ENCODE measurements at places on chromosomes 2 and 18. TPM values are rescaled to one million over a fixed set of nuclear protein-coding genes. Genes with fewer than 3 reads are reported as not detected.

Gene WDR7
- 18.7 TPM for total RNA-seq

Gene VWC2L
- total RNA-seq, result not detected

Gene ZBTB7C
- not detected for total RNA-seq

Gene RFTN2
- total RNA-seq, result 5.9 TPM

Gene TPRKB
- total RNA-seq, result 46.5 TPM

Gene NEU4
- not detected for total RNA-seq

Gene ANKRD62
- total RNA-seq, result not detected

Gene PGAP1
- total RNA-seq, result 14.7 TPM

Gene C2orf80
- total RNA-seq, result not detected

Gene MYOM1
- 0.10 TPM for total RNA-seq

Data from vein endothelial cell (primary cell).